ENCODE measurements at places on chromosomes 6 and 20. TPM values are rescaled to one million over a fixed set of nuclear protein-coding genes. Genes with fewer than 3 reads are reported as not detected.

LGSN gene
- total RNA-seq, result not detected

CST2 gene
- total RNA-seq, result not detected

MAS1 gene
- total RNA-seq, result not detected

CGA gene
- not detected for total RNA-seq

GRCh38 chr6:51768087-51768486 is 319.3 kb downstream of the PKHD1 start:
- H3K36me3 ChIP-seq, result no peaks in the 10 kb centered on the region
- H3K27me3 ChIP-seq, result no peaks in the 10 kb centered on the region
- no peak overlapping the region for H3K27ac ChIP-seq
- no peak for DNase-seq
- no peaks in the 10 kb centered on the region for H3K4me1 ChIP-seq

DNA sequence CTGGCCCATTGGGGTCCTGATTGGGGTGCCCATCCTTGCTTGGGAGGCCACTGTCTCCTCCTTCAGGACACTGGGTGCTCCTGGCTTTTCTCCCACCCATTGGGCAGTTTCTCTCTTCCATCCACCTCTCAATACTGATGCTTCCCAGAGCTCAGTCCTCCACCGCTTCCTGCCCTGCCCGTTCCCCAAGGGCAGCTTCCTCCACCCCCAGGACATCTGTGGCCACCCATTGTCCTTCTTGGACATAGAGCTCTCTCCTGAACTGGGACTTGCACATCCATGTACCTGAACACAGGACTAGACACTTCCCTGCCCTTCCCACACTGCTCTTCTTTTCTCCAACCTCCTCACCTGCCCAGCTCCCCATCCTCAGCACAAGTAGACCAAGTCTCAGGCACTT is 69.4 kb upstream of the NNAT start:
- peaks cover 6% of the 10 kb centered on the region for H3K36me3 ChIP-seq
- no peak overlapping the region for H3K4me3 ChIP-seq
- no peaks in the 10 kb centered on the region for H3K4me1 ChIP-seq
- no peak overlapping the region for H3K27ac ChIP-seq
- peaks cover 6% of the 10 kb centered on the region for H3K27me3 ChIP-seq

DNA sequence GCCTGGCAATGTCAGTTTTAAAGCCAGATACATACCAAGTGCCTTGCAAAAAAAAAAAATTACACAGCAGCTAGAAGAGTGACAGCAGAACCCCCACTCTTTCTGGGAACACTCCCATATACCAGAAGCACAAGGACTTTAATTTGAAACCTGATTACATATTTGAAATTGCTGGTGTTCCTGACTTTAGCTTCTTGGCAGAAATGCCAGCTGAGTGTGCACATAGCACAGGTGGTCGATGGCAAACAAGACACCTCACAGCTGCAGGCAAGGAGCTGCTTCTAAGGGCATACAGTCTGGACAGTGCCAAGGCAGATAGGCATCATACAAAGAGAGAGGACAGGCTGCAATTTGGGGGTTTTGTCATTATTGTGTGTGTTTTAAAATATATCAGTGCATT is 150.7 kb upstream of the SGK1 start:
- no peaks in the 10 kb centered on the region for H3K36me3 ChIP-seq
- no peak for DNase-seq
- H3K4me1 ChIP-seq, result no peaks in the 10 kb centered on the region
- H3K27ac ChIP-seq, result no peak overlapping the region

DNA sequence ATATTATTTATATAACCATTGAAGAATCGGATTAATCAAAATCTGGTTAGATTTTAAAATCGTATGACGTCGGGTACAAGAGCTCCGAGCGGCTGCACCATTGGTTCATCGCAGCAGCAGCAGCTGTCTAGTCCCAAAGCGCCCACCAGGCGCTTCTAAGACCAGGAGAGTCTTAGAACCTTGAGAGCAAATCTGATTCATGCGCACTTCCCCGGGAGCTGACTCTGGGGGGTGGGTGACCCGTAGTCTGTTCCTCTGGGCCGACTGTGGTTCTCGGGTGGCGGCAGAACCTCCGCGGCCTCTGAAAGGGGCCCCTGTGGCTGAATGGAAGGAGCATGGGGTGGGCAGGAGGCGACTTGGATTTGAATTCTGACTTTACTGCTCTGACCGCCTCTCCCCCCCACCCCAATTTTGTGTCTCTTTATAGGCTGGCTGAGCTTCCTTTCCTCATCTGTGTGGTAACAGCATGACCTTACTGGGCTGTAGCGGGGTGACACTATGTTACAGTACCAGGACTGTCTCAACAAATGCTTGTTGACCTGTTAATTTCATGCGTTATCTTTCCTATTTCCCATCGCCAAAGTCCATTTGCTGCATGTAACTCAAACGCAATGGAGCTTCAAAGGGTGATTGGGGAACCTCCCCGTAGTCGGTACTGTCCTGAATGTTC is 119.7 kb downstream of the RTN4IP1 start:
- peak overlapping the region; percentile 53 for H3K27ac ChIP-seq
- no peak for DNase-seq
- no peaks in the 10 kb centered on the region for H3K36me3 ChIP-seq
- H3K4me1 ChIP-seq, result peaks cover 26% of the 10 kb centered on the region
- peaks cover 18% of the 10 kb centered on the region for H3K27me3 ChIP-seq
- peak overlapping the region; percentile 96 for H3K4me3 ChIP-seq

Data from natural killer cell treated with Interleukin-12 subunit alpha and Interleukin-12 subunit beta and Interleukin-15 and Interleukin-18, amount 100 ng/mL, for 72 hours (primary cell).